ENCODE measurements at places on chromosomes 3 and 15.

DNA sequence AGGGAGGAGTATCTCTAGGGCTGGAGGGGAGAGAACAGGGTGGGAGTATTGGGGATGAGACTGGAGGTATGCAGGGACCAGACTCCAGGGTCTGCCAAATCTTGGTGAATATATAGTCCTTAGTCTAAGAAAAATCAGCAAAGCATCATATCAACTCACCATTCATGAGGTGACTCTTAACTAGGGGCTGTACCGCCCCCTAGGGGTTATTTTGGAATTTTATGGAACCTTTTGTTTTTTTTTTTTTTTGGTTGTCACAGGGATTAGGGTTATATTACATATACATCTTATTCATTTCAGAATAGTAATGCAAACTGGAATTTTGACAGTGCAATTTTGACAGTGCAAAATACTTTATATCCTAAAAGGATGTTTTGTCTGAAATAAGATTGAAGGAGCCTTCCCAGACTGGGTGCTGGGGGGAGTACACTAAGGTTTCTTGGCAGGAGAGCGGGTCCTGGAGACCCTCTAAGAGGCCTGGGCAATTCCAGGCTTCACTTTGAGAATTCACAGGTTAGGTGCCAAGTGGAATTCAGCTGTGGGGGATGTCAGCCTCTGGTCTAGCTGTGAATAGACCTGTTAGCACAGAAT lies 7.5 kb downstream of the CMTM7 start:
- no peak for DNase-seq

- no peak for DNase-seq
Observed at GRCh38 chr3:116473602-116474001, 28.3 kb upstream of the LSAMP start.

GRCh38 chr15:48168616-48169015 lies 9.5 kb downstream of the MYEF2 start:
- DNase-seq: no peak

DNA sequence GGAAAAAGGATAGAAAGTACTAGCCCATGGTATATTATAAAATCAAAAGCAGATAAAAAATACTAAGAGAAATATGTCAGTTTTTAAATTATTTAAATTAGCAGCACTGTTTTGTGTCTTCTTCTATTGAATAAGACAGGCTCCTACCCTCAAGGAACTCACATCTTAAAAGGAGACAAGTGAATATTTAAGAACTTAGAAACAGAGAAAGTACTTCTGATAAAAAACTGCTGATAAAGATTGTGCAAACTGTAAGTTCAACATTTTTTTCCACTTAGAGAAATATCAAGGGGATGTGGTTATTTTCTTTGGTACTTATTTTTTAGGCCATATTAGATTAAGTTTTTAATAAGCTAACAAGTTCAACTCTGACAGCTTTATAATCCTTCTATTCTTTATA lies 3.0 kb upstream of the ANKRD28 start:
- DNase-seq: no peak

DNA sequence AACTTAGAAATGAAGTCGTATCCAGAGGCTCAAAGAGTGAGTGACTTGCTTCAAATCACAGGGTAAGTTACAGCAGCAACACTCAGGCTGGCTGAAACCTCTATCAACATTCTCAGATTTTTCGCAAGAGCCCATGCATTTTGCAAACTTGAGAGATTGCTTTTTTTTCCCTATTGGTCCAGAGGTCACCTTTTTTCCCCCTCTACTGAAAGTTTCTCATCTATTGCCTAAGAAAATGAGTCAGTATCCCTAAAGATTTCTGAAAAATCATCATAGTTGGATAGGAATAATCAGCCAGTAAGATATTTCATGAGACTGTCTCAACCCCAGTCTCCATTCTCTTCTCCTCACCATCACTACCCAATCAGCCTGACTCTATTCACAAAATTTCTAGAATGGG lies 410.6 kb downstream of the FOXP1 start:
- DNase-seq: no peak

DNA sequence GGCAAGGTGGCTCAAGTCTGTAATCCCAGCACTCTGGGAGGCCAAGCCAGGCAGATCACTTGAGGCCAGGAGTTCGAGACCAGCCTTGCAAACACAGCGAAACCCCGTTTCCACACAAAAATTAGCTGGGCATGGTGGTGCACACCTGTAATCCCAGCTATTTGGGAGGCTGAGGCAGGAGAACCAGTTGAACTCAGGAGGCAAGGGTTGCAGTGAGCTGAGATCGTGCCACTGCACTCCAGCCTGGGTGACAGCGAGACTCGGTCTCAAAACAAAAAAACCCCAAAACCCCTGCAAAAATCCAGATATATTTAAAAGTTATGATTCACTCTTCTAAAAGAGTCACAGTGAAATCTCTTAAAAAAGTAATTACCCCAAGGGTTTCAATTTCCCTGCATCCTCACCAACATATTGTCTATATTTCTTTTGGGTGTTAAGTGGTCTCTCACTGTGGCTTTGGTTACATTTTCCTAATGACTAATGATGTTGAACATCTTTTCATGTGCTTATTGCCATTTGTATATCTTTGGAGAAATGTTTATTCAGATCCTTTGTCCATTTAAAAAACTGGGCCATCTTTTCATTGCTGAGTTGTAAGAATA lies 73.2 kb upstream of the UBP1 start:
- DNase-seq: no peak

DNA sequence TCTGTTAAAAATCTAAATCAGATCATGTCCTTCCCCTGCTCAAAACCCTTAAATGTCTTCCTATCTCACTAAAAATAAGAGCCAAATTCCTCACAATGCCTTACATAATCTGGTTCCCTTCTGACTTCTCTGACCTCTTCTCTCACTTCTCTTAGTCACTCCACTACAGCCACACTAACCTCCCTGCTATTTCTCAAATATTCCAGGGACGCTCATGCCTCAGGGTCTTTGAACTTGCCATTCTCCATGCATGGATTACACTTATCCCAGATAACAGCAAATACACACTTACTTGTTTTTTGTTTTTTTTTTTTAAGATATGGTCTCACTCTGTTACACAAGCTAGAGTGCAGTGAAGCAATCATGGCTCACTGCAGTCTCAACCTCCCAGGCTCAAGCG lies 8.5 kb downstream of the TP53BP1 start:
- no peak for DNase-seq

- no peak for DNase-seq
Observed at GRCh38 chr3:197432384-197433127, 123.2 kb downstream of the BDH1 start.

DNA sequence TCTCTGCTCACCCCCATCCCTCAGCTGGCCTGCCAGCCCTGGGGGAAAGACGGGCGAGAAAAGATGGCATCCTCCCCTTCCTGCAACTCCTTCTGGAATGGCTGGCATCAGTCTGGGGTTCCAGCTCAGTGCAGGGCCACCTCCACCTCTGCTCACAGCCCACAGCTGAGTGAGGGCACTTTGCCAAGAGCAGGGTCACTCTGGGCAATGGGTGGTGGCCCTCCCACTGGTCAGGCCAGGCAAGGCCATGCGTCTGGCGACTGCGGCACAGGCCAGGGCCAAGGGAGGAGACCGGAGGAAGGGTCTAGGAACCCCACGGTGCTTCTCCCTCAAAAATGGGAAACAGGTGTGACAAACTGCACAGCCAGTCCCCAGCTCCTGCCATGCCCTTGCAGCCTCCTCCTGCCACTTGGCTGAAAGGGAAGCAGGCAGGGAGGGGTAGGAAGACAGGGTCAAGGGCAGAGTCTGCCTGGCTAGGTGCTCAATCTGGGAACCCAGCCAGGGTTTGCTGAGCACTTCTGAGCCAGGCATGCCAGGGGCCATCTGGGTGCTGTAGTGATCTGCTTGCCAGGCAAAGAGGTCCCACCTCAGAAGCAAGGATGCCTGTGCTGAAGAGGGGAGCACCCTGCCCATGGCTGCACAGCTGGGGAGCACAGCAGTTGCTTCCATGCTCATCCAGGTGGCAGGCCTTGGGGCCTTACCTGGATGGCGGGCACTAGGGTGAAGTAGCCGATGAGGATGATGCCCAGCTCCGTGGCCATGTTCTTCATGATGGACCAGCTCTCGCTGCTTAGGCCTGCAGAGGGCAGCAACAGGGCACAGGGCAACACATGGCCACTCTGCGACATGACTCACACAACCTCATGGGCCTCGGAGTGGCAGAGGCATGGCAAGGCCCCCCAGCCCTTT lies 41.2 kb downstream of the PTPN23 start:
- DNase-seq: no peak

DNA sequence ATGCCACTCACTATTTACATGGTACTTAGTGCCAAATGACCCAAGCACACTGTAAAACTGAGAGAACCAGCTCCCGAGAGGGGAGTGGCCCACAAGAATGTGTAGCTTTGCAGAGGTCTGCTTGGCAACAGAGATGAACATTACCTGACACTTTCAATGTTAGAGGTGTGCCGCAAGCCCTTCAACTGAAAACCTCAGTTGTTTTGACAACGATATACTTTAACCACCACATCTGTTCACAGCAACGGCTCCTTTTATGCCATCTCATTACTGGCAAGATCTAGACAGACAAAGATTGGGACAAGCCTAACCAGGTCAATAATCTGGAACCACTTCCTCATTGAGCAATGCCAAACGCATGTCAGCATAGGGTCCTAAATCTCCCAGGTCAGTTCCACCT lies 23.7 kb downstream of the NEK10 start:
- no peak for DNase-seq

DNA sequence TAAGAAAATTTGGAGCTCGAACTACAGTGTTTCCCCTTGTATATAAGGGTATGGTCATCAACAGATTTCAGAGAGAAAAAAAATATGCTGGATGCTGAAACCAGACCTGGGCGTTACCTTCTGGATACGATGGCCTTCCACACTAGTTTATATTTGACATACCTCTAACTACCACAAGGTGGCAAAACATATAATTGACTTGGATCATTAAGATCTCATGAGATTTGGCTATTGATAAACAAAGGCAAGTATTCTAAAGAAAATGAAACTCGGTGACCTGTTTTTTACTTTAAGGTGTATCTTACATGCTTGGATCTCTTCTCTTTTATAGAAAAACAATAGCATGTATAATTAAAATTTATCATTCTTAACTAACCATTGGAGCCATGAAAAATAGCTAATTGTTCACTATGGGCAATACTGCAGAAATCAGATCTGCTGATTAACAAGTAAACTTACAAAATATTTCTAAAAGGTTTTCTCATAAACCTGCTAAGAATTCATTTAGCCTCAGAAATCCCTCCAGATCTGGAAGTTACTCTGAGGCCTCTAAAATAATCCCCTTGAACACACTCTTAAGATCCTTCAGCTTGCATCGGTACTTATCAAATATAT lies 300.6 kb upstream of the KCNH8 start:
- no peak for DNase-seq

- no peak for DNase-seq
Observed at GRCh38 chr15:29635513-29636098, 186.7 kb downstream of the TJP1 start.

DNA sequence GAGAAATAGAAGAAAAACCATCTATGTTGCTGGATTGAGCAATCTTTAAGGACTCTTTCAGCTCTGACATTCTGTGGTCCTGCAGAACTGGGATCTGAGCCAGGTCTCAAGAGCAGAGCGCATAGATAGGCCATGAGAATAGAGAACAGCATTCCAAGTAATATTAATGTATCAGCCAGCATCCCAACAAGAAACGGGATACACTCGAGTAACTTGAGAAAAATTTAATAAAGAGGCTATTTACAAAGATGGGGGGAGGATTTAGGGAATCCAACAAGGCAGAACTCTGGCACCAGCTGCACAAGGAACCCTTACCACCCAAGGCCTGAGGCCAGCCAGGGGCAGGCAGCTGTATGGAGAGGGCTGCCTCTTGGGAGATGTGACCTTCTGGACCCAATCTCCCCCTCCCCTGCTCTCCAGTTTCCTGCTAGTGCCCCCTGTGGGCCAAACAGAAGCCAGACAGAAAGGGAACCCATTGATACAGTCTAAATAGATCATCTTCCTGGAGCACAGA lies 8.2 kb downstream of the TMOD2 start:
- DNase-seq: no peak

GRCh38 chr15:29942143-29942542 lies 119.9 kb upstream of the TJP1 start:
- DNase-seq: no peak

DNA sequence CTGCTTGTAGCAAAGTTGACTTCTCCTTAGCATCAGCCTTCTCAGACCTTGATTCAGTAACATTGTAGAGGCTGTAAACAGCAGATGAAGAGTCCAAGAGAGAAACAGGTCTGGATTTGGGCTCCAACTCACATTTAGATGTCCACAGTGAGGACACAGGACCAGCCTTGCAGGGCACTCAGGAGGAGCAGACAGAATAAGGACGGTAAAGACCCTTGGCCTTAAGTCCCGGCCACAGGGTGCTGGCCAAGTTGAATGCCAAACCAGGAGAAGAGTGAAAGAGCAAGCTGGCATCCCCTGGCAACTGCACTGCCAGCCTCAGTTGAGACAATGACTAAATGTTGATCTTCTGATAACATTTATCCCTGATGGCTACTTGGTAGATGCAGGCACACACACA lies 136.3 kb downstream of the LRRK1 start:
- DNase-seq: no peak

- no peak for DNase-seq
Observed at GRCh38 chr3:140408252-140408651, 269.6 kb upstream of the TRIM42 start.

DNA sequence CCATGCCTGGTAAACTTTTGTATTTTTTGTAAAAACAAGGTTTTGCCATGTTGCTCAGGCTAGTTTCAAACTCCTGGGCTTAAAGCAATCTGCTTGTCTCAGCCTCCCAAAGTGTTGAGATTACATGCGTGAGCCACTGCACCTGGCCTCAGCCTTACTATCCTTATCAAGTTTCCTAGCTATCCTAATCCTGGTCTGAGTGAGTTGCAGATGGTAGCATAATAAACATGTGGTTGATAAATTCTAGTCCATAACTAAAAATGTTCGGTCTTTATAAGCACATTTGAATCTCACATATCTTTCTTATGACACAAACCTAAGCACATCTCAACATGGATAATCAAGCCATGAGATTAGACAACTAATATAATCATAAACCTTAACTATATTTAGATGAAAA lies 18.5 kb downstream of the NPHP3 start:
- DNase-seq: no peak

GRCh38 chr3:66572090-66572675 lies 71.4 kb upstream of the LRIG1 start:
- no peak for DNase-seq

- DNase-seq: no peak
Observed at GRCh38 chr3:21894459-21895340, 143.7 kb upstream of the ZNF385D start.

GRCh38 chr3:134638385-134639030 lies 12.3 kb downstream of the KY start:
- no peak for DNase-seq

DNA sequence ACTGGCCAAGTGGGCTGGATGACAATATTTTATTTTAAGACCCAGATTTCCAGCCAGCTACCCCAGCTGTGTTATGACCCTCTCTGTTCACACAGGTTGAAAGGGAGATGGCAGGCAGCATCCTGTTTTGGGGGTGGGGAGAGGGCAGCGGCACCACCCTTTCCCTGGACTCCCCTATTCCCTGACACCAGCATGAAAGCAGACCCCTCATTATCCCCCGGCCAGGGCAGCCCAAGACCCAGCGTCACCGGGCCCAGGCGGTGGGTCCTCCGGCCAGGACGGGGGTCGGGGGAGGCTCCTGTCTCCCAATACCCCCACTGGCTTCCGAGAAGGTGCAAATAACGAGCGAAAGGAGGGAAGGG lies 127.6 kb upstream of the MEF2A start:
- DNase-seq: no peak
